DMS153 (cell line): ENCODE measurements at places on chromosomes 6 and 20.
A peak's percentile ranks its signal among the peaks of the same experiment; 100 is the strongest.

- no peak for DNase-seq
Observed at GRCh38 chr20:62308102-62308822, 5.5 kb downstream of the ADRM1 start.

DNA sequence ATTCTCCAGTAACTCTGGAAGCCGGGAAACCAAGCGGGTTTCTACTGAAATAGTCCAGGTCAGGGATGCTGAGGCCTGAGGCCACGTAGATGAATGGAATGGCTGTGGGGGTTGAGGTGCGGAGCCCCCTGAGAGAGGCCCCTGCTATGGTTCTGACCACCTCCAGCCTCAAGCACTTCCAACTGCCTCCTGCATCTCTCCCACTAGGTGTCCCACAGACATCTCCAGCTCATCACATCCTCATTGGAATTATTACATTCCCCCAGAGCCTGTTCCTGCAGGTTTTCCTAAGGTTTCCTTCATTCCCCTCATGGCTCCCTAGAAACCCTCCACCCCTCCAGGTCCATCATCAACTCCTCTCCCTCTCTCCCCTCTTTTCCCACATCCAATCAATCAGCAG, 48.7 kb downstream of the UNC5CL start:
- DNase-seq: no peak

- DNase-seq: peak; percentile 56
Observed at GRCh38 chr6:73739096-73739495, 43.1 kb downstream of the CD109 start.

DNA sequence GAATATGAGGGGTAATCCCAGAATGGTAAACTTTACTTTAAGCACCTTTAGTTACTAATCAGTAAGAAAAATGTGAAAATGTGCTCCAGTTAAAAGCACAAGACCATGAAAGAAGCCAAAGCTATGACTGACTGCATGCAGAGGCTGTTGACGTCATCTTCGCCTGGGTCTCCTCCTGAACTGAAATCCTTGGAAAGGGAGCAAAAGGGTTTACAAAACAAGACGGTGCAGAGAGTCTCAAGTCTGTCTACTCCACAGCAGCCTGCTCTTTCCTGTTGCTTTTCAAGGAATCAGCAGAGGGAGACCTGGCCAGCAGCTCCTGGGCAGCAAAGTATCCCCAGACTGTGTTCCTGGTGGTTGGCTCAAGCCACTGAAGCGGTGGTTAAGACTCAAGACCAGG, 10.2 kb downstream of the FKBP1A start:
- DNase-seq: no peak

- no peak for DNase-seq
Observed at GRCh38 chr6:157283330-157283898, 39.9 kb downstream of the TMEM242 start.

DNA sequence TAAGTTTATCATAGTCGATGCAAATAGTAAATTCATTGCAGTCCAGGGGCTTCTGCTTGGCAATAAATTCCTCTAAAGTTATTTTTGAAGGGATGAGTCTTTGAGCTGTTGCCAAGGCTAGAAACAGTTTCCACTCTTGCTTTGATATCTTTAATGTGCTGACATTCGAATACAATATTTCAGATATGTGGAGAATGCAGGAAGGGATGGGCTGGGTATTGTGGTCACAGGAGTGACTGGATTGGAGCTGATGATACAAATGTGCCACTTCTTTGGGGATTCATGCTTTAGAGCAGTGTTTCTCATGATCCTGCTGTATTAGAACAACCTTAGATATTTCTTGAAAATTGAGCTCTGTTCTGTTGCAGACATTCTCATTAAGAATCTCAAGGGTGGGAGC, 139.0 kb downstream of the PRDM13 start:
- DNase-seq: no peak

- DNase-seq: no peak
Observed at GRCh38 chr20:32019563-32020463, 9.6 kb downstream of the CCM2L start.

DNA sequence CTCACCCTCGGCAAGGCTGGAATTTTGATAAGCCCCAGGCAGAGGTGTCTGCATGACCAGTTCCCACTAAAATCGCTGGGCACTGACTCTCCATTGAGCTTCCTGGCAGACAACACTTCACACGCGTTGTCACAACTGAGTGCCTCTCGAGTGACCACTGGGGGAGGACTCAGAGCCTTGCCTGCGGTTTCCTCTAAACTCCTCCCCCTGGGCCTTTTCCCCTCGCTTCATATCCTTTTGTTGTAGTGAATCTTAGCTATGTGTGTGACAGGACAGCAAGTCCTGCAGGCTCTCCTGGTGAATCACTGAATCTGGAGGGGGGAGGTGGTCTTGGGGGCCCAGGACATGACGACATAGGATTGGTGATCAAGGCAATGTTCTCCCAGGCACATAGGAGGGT, 670.8 kb downstream of the PRKN start:
- no peak for DNase-seq

DNA sequence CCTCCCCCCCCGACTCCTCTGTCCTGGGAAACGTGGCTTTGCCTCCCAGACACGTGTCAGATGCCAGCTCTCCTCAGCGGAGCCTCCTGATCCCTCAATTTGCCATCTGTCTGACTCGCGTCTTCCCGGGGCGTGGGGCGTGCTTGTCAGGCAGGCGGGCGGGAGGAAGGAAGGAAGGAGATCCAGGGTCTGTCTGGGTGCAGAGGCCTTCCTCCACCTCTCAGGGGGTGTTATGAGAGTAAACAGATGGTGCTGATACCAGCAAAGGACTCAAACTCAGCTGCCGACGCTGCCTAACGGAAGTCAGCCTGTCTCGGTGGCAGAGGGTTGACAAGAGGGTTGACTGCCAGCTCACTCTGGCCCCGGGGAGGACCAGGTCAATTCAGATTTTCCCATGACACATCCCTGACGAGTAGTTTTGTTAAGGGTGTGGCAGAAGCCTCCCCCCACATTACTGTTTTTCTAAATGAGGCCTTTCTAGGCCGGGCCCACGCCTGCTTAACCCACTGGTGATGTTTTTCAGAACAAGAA, 17.0 kb downstream of the UQCC2 start:
- no peak for DNase-seq

DNA sequence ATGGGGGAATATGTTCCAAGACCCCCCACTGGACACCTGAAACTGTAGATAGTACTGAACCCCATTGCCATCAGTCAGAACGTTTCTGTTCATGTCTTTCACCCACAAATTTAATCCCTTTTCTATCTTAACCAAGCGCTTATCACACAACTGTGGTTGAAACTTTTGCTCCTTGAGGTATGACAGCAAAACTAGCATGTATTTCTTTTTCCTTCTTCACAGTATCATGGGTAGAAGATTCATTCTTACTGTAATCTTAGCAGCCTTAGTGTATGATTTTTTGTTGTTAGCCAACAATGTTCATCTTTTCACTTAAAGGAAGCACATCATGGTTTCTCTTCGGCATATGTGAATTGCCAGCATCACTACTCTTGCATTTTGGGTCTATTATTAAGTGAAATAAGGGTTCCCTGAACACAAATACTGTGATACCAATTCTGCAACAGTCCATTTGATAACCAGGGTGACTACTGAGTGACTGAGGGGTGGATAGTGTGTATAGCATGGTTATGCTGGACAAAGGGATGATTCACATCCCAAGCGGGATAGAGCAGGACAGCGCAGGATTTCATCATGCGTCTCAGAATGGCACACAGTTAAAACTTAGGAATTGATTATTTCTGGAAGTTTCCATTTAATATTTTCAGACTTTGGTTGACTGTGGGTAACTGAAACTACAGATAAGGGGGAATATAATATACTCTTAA, 41.8 kb downstream of the KCNS1 start:
- DNase-seq: no peak

DNA sequence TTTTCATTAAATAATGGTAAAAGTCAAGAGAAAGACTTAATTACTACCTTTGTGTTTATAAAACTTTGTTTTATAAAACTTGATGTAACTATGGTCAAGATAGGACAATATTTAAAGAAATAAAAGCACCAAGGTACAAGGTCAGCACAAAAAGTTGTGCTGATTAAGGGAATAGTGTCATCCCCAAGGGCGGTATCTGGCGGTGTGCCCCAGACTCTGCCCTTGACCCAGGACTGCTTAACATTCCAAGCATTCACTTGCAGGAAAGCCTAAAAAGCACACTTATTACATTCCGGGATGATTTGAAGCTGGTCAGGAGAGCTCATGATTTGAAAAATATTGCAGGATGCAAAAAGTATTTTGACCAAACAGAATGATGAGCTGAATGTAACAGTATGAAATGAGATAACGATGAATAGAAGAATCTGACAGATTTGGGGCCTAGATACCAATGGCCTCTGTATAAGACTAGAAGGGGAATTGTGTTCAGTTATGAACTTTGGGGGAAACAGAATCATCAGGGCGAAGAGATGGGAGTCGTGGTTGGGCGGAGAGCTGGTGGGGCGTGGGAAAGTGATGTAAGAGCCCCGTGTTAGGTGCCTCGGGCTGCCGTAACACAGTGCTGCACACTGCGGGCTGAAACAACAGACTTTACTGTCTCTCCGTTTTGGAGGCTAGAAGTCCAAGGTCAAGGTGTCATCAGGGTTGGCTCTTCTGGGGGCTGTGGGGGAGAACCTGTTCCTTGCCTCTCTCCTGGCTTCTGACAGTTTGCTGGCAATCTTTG, 77.2 kb downstream of the CDC5L start:
- no peak for DNase-seq

DNA sequence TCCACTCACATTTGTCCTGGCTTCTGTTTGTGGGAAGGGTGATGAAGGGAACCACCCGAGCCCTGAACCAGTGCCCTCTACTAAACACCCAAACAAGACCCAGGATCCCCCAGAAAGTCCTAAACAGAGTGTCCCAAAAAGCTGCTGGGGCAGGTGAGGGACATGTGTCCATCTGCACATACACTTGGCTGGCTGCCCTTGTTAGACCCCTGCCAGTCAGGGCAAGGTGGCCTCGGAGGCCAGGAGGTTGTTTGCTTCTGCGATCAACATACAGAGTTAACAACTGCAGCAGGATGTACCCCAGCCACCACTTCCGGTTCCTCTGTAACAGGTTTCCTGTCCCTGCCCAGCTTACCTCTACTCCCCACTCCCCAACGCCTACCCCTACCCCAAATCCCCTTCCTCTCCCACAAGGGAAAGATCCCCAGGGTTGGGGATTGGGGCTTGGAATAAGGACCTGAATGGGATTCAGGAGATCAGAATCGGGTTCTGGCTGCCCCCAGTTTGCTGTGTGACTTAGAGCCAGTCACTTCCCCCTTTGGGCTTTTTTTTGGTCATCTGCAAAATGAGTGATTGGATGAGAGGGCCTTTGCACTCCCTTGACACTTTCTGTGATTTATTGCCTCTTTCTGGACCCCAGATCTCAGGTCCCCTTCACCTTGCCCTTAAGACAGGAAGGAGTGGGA, 13.9 kb downstream of the DEF6 start:
- no peak for DNase-seq

GRCh38 chr6:167073679-167074274, 49.1 kb upstream of the CCR6 start:
- no peak for DNase-seq

DNA sequence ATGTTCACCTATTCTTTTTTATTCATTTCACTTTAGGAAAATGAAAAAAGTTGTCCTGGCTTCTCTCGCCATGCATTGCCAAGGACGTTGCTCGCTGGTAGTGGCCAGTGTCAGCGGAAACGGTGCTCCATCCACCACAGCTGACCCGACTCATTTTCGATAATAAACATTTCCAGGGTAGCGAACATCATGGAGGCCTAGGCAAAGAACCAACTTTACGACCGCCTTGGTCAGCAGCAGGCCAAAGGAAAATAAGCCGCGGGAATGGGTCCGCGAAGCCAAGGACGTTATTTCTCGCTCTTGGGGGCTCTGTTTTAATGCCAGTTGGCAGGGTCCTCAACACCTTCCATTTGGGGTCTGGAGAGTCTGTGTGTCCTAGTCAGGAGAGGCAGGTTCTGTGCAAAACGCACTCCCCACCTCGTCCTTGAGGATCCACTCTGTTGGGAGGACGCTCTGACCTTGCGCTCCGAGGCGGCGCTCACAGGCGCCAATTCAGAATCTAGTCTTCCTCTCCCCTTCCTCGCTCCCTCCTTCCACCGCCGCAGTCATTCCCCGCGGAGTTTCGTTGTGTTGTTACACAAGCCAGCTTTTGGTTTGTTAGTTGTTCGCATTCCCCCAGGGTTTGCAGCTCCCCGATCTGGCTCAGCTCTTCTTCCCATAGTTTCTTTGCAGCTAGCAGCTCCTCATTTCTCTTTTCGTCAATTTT, 4.1 kb upstream of the PAX1 start:
- DNase-seq: no peak

- DNase-seq: no peak
Observed at GRCh38 chr20:48694381-48694865, 133.4 kb downstream of the PREX1 start.

GRCh38 chr6:8539453-8539852, 104.1 kb upstream of the SLC35B3 start:
- DNase-seq: no peak

GRCh38 chr20:63114006-63114692, 101.8 kb downstream of the YTHDF1 start:
- DNase-seq: no peak

DNA sequence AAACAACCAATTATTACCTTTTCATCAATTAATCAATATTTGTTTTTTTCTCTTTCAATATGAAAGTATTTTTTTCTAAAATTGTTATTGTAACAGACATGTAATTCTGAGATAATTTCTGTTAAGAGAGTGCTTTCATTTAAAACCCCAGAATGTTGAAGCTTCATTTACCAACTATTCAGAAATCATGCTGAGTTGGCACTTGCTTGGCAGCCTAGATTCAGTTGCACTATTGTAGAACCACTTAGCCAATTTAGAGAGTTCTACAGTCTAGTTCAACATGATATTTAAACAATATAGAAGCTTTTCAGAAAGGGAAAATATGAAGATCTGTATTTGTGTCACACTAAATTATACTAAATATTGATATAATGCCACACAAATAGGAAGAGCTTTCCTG, 56.1 kb upstream of the NKAIN2 start:
- DNase-seq: no peak

DNA sequence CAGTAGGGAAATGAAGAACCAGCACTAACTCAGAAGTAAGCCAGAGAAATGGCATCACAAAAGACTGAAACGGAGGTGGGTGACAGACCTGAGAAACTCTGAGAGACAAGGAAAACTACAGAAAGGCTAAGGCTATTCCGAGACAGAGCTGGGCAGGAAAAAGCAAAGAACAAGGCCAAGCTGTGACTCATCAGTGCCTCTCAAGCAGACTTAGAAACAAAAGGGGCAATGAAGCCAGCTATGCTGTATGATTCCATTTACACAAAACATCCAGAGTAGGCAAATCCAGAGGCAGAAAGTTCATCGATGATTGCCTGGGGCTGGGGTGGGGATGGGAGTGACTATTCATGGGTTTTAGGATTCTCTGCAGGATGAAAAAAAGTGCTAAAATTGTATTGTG, 50.0 kb downstream of the SLC23A2 start:
- DNase-seq: no peak

DNA sequence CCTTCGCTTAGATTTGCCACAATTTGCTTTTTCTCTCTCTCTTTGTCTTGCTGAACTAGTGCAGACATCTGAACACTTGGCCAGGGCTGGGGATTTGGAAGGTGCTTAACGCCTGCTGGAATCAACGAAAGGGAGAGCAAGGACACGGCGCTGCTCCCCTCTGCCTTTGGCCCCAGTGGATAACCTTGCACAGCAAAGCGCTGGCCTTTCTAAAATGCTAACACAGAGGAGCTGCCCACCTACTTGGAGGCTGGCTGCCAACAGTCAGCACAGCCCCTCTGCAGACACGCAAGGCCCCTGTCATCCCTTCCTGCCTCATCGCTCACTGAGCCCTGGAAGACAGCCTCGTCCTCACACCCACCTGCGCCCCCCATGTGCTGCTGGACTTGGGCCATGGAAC, 37.5 kb downstream of the C20orf203 start:
- DNase-seq: no peak

GRCh38 chr6:42103753-42104094, 38.7 kb downstream of the C6orf132 start:
- DNase-seq: no peak

- no peak for DNase-seq
Observed at GRCh38 chr6:112651239-112651638, 304.1 kb downstream of the RFPL4B start.
